ENCODE measurements at places on chromosomes 13 and 19.

DNA sequence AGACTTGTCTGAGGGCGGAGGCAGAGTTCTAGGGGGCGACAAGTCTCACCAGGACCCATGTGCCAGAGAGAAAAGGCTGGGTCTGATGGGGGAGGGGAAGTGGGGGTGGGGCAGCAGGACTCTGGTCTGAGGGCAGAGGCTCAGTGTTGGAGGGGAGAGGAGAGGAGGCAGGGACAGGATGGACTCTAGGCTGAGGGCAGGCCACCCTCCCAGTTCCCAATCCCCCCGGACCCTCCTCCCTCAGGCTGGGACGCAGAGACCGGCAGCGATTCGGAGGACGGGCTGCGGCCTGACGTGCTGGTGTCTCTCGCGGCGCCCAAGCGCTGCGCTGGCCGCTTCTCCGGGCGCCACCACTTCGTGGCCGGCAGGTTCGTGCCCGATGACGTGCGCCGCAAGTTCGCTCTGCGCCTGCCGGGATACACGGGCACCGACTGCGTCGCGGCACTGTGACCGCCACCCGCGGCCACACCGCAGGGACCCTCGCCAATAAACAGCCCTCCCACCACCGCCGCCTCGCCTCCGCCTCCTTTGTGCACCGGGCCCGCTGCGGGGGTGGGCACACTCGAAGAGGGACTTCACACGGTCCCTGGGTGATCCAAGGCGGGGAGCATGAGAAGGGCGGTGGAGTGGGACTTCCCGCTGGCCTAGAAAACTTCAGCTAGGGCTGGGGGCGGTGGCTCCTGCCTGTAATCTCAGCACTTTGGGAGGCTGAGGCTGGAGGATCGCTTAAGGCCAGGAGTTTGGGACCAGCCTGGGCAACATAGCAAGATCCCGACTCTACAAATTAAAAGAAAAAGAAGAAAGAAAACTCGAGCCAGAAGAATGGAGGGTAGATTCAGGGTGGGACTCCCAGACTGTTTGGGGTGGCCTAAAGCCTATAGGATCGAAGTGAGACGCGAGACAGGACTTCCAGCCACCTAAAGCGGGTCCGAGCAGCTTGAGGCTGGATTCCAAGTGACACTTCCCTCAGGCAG, 703 bp upstream of the CILP2 start:
- no peak for DNase-seq

DNA sequence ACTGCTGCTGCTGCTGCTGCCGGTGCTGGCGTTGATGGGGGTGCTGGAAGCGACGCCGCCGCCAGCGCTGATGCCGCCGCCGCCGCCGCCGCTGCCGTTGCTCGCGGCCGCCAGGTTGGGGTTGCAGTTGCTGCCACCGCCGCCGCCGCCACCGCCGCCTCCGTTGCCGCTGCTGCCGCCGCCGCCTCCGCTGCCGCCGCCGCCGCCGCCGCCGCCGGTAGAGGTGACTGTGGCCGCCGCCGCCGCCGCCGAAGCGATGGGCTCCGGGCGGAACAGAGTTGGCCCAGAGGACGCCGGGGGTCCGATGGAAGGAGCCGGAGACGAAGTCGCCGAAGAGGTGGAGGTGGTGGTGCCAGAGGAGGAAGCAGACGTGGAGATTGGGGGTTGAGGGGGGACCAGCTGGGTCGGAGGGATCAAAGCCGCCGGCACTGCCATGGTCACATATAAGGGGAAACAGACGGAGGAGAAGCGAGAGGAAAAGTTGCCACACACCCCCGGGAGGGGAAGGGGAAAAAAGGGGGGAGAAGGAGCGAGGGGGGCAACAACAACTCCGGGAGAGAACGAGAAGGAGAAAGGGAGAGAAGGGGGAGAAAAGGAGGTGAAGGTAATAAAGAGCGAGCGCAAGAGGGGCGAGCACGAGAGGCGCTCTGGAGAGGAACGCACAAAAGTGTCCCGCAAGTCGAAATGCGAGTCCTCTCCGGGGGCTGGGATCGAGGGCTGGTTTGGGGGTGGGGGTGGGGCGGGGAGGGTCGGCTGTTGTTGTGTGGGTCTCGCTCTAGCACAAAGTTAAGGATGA, 471 bp downstream of the DACH1 start:
- DNase-seq: no peak

DNA sequence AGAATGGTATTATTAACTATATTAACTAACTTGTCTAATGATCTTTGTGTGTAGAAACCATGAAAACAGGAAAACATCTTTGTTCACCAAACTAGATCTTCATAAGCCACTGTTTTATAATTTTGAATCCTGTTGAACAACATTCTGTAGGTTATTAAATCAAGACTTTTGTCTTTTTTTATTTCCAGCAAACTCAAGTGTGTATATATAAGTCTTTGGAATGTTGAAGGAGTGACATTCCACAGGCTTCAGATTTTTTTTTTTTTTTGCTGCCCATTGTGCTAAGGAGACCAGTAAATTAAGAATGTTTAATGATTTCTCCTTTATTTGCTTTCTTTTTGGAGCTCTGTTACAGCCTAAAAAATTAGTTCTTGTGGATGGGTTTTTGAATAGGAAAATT, 89.6 kb downstream of the LMO7 start:
- DNase-seq: no peak

DNA sequence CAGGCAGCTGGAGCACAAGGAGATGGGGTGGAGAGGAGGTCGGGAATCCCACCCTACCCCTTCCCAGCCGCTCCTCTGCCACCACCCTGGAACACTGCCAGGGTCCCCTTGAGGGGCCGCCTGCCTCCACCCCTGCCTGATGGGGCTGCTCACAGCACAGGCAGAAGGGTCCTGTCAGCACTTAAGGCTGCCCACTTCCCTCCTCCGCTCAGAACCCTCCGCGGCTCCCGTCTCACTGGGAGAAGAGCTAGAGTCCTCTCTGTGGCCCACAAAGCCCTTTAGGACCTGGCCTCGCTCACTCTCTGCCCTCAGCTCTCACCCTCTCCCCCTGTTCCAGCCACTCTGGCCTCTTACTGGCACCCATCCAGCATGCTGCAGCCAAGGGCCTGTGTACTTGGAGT, 3.4 kb upstream of the POLD1 start:
- no peak for DNase-seq

- DNase-seq: no peak
Measured at GRCh38 chr13:56515441-56515840, 625.3 kb upstream of the PRR20A start.

DNA sequence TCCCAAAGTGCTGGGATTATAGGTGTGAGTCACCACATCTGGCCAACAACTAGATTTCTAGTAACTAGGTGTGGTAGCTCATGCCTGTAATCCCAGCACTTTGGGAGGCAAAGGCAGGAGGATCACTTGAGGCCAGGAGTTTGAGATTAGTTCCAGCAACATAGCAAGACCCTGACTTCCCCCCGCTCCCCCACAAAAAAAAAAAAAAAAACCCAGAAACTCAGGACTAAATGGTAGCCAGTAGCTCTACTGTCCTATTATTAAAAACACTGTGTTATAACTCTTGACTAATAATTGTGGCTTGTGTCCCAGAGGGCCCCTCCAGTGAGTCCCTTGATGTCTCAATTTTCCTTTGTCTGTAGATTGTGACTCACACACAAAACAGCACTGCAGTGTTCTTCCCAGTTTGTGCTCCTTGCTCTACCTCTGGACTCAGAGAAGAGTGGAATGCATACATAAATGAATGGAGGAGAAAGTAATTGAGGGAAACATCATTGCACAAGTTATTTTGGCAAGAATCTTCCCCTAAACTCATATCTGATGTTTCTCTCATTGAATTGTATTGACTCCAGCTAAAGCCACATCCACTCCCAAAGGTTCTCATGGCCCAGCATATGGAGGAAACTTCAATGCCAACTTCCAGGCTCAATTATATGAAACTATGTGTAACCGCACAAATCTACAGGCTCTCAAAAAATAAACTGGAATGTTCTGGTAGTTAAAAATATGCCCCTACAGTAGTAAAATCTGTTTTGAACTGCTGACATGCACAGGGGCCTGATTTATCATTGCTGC, 8.8 kb downstream of the TPT1 start:
- DNase-seq: no peak

- no peak for DNase-seq
Measured at GRCh38 chr13:110421061-110421460, 114.0 kb downstream of the COL4A2 start.

DNA sequence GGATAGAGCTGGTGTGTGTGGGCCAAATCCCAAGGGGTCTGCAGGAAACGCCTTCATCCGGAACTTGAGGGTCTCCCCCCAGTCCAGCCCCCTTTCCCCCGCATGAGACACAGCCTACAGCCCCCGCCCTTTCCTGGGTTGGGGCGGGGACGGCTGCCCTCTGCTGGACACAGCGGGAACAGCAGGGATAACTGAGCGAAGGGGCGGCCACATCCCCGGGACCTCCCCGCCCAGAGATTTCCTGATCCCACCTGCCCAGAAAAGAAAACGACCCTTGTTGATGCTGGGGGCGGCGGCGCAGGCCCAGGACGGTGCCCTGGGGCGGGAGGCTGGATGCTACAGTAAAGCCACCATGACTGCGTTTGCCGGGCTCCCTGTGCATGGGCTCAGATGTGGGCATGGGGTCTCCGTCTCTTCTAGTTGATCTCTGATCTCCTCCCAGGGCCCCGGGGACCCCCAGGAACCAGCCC, 14.2 kb downstream of the ONECUT3 start:
- DNase-seq: peak; percentile 44

GRCh38 chr19:5809053-5809452, 4.2 kb downstream of the NRTN start:
- DNase-seq: no peak

DNA sequence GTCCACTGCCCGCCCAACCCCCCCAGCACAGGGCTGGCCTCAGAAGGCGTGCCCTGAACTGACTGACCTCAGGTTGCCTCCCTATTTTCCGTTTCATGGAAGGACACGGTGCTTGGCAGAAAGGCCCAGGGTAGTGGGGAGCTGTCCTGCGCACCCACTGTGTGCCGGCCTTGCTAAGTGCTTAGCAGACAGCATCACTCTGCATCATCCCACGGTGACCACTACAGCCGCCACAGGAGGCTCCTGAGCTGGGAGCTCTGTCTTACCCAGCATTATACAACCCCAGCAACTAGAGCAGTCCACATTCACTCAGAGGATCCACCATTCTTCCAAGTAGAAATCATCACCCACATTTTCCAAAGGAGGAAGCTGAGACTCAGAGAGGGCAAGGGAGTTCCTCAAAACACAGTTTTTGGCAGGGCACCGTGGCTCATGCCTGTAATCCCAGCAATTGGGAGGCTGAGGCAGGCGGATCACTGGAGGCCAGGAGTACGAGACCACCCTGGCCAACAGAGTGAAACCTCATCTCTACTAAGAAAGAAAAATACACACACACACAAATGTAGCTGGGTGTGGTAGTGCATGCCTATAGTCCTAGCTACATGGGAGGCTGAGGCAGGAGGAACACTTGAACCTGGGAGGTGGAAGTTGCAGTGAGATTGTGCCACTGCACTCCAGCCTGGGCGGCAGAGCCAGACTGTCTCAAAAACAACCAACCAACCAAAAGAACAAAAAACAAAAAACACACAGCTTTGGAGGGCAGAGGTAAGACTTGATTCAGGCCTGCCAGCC, 1.6 kb downstream of the SBK2 start:
- no peak for DNase-seq

- no peak for DNase-seq
Measured at GRCh38 chr13:45466359-45466758, 1.6 kb downstream of the COG3 start.

DNA sequence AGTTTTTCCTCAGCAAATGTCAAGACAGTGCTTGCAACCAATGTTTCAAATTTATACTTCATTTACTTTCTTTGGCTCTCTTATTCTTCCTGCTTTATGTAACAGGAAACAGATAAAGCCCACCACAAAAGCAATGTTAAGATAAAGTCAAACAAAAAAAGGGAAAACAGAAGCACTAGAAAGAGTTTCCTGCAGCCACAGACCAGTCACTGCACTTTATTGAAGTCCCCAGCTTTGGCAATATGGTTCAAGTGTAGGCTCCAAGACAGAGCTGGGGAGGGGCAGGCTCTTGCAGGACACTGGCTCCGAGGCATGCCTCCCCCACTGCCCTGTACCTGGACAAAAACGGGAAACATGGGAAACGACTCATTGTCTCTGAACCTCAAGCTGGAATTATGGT, 15.3 kb upstream of the CDC16 start:
- no peak for DNase-seq

DNA sequence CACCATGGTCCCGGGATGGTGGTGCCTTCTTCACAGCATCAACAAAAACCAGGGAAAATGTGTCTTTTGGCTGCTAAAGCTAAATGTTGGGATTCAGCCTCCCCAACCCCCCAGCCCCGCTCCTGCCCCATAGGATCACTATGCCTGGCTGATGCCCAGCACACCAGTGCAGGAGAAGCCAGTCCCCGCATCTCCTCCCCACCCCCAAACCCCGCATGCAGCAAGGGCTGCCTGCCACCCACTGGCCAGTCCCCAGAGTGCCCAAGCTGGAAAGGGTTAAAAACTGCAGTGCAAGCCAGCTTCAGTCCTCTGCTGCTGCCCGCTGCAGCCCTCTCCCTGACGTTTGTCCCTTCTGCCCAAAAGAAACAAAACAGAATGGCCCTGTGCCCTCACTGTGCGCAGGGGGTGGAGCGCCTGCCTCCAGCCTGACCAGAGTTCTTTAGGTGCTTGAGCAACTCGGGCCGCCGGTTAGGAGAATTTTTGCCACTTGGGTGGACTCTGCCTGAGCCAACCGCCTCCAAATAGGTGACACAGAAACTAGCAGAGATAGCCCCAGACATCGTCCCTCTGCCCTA, 3.7 kb downstream of the CALM3 start:
- no peak for DNase-seq

- no peak for DNase-seq
Measured at GRCh38 chr19:32471811-32472210, 66.2 kb downstream of the DPY19L3 start.
